Activated CD8-positive, alpha-beta memory T cell treated with anti-CD3 and anti-CD28 coated beads for 1 hour (primary cell): ENCODE measurements at places on chromosomes 6 and 20.

DNA sequence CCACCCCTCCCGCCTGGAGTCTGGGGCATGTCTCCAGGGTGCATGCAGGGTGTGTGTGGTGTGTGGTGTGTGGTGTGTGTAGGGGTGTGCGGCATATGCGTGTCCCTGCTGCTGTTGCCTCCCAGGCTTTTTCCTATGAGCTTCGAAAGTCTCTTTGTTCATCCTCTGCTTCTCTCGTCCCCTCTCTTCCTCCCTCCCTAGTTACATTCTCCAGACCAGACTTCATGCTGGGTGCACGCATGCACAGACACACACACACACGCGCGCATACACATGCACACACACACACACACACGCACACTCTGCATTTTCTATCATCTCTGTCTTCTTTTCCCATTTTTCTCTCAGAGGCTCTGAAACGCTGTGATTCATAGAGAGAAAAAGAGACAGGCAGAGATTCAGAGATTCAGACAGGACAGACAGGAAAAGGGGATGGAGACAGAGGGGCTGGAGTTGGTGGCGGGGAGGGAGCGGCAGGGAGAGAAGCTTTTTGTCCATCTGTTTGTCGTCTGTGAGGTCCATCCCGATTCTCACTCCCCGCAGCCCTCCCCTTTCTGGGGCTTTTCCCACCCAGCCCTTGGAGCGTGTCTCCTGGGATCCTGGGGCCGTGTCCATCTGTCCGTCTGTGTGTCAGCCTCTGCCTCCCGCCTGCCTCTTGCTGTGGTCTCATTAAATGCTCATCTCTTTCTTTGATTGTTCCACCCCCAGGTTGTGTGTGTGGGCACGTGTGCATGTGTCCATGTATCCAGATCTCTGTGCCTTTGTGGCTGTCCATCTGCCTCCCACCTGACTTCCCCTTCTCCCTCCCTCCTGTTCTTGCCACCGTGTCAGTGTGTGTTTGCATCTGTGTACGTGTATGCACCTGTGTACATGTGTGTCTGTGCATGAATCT is 62.6 kb downstream of the SRC start:
- no peak for DNase-seq

DNA sequence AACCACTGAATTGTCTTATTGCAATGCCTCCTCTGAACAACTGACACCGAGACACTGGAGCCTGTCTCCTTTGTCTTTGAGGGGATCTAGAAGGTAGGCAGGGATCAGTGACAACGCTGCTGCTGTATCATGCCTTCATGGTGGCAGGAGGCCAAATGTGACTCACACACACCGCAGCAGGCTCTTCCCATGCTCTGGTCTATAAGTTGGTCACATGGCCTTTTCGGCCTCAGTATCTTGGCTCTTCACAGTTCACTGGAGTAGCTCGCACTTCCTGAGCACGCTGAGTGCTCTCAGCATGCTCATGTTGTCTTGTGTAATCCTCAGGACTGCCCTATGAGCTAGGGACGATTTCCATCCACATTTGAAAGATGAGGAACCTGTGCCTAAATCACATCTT is 167.4 kb upstream of the PCSK2 start:
- DNase-seq: no peak

- no peak for DNase-seq
Measured at GRCh38 chr6:34810017-34810882, 18.4 kb downstream of the BLTP3A start.

DNA sequence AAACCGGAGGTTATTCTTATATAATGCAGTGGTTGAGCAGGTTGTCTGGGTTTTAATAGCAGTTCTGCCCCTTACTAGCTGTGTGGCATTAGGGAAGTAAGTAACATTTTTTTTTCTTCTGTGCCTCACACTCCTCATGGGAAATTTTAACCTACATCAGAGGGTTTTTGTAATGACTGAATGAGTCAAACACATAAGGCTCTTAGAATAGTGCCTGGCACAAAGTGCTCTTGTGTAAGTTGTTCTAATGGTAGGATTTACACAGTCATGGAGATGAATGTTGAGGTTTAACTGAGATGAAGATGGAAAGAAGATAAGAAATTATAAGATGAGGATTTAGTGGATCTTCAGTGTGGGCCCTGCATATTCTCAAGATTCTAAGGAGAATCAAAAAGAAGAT is 68.4 kb upstream of the PHIP start:
- no peak for DNase-seq

DNA sequence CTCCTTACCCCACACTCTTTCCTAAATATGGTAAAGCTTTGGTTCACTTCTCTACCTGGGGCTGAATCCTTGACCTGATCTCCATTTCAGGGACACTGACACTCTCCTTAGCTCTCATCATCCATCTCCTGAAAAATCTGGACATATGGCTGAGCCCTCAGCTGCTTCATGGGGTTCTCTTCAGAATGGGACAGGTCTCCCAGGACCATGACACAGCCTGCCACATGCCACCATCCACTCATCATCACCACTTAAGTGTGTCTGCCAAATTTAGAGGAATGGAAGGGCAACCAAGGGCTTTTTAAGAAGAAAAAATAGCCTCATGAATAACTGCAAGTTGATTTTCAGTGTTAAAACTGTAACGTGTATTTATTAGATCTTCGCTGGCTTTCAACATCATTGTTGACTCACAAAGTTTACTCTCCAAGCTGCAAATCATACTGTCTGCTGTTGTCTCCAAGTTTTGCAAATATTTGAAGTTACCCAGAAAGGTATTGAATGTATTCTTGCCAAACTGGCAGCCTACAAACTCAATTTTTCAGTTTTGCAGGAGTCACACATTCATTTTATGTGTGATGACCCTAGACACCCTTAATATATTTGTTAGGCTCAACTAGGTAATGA is 41.1 kb downstream of the HS3ST5 start:
- DNase-seq: no peak

GRCh38 chr20:35311822-35312221 is 19.6 kb upstream of the FAM83C start:
- DNase-seq: no peak

DNA sequence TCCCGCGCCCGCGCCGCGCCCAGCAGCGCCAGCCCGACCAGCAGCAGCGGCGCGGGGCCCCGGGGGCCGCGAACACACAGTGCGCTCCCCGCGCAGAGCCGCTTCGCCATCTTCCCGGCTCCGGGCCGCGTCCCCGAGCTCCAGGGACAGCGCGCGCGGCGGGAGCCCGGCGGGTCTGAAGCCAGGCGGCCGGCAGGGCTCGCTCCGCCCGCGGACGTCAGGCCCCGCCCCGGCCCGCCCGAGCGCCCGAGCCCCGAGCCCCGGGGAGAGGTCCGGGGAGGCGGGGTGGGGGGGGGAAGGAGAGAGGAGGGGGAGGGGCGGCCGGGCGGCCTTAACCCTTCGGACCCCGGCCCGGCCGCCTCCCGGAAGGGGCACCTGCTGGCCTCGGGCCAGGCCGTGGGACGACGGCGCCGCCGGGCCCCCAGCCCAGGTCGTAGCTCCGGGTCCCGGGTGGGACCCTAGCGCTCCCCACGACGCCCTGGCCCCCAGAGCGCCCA is at the start of gene LAMA5:
Gene LAMA5, minus strand, starts transcription at position 177 of the 497 bp plus-strand sequence. Its CDS starts 67 bp downstream, at position 110.
- no peak for DNase-seq

DNA sequence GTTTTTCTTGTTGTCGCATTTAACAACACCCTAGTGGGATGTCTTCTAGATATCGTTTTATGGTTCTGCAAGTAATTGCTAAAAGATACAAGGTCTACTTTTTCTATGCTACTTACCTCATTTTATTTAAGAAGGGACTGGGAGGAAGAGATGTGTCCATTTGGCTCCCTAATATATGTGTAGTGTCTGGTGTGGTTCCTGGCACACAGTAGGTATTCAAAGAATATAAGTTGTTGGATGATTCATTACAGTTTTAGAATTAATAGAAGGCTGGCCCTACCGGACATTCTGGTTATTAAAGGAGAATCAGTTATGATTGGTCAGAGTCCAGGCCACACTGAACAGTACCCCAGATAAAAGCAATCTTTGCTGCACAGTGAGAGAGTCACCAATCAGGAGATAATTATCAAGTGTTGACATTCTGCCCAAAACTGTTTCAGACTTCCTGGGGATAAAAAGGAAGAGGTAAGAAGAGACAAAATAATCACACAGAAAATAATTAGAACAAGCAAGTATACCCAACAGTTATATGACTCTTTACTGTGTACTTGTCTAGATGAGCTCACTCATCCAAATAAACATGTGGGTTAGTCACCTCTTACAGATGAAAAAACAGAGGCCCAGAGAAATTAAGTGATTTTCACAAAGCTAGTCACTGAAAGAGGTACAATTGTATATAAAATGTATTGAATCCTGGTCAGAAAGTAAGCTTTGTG is 7.0 kb downstream of the TMEM244 start:
- DNase-seq: no peak

DNA sequence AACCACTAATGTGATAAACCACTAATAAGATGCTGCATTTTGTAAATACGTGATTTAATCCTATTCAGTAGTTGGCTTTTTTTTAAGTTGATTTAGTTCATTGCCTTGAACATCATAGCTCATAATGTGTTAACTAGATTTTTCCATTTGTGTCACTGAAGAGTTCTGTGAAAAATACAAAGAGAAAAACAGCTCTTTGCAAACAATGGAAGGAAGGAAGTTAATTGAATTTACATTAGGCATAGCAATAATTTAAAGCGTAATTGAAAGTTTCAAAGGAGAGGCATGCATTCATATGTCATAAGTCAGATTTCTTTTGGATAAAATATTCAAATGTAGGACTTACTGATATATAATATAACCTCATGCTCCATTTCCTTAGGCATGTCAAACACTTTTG is 102.3 kb downstream of the TBC1D7 start:
- DNase-seq: no peak

- no peak for DNase-seq
Measured at GRCh38 chr6:167127785-167128531, 5.1 kb downstream of the CCR6 start.

DNA sequence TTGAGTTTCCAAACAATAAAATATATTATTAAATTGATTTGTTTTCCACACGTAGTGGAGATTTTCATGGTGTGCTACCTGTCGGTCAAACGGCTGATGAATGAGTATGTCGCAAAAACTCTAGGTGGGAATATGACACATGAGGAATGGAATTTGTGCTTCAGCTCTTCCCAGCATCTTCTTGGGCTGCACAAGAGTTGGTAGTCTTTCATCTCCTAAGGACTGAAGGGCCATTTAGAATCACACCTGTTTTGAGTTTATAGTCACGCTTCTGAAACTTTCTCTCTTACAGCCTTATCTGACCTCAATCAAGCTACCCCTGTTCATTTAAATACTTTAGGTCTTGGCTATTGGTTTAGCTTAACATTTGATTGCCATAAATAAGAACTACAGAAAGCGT is 157.7 kb upstream of the AKAP12 start:
- DNase-seq: no peak

GRCh38 chr20:29472606-29473005 is 1784.9 kb upstream of the DEFB115 start:
- DNase-seq: no peak

- no peak for DNase-seq
Measured at GRCh38 chr6:149331871-149332270, 14.4 kb downstream of the TAB2 start.

- no peak for DNase-seq
Measured at GRCh38 chr20:44716309-44717106, 1.3 kb downstream of the CCN5 start.

GRCh38 chr20:24546232-24546892 is 76.9 kb downstream of the SYNDIG1 start:
- DNase-seq: no peak

- DNase-seq: no peak
Measured at GRCh38 chr6:57312004-57312345, 5.5 kb upstream of the PRIM2 start.

DNA sequence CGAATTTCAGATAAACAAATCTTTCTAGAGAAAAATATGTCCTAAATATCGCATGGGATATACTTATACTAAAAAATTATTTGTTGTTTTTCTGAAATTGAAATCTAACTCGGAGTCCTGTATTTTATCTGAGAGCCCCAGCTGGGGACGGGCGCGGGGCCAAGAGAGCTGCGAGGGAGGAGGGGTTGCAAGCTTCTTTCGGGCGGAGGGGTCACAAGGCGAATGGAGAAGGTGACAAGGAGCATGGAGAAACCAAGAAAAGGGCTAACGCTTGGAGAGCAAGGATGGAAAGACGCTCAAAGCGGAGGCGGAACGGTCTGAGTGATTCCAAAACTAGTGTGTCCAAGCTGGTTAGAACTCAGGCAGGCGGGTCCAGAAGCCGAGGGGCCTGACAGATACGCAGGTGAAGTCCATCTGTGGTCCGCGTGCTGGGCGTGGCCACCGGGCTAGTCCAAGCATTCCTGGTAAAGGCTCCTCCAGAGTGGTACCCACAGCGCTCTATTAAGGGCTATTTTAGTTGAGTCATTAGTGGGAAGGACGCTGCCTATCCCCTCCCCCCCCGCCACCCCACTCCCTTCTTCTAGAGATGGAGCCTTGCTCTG is 41.5 kb upstream of the ZNFX1 start:
- no peak for DNase-seq

GRCh38 chr6:122845916-122846612 is 57.0 kb downstream of the SMPDL3A start:
- no peak for DNase-seq

- no peak for DNase-seq
Measured at GRCh38 chr20:10381477-10381876, 52.5 kb downstream of the MKKS start.

DNA sequence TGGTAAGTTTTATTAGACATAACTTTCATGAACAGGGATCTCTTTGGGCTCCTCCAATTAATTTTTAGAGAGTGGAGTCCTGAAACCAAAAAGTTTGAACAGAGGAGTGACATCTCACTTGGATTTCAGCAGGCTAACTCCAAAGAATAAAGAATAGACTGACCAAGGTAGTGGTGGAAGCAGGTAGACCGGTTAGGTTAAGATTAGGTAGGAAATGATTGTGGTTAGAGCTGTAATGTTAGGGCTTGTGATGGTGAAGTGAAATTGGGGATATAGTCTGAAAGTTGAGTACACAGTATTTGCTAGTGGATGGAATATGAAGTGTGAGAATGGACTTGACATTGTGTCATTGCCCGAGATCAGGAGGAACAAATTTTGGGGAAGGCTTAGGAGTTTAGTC is 27.8 kb downstream of the QKI start:
- DNase-seq: no peak

DNA sequence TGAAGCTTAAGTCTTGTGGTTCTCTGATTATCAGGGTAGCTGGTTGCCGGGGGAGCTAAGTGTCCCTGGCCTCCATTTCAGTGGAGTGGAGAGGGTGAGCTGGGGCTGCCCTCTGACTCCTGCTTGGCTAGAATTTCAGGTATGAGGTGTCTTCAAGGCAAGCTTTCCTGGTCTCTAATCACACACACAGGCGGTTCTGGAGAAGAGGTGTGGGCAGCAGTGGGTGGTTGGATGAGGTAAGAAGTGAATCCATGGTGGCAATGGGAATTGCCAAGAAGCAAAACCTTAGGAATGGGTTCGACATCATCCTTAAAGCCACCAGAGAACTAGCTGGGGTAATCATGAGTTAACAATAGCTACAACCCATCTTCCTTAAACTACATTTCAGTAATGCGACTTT is 157.6 kb downstream of the CARMIL1 start:
- DNase-seq: no peak
